ENCODE measurements at places on chromosomes 6 and 20. TPM values are rescaled to one million over a fixed set of nuclear protein-coding genes. Genes with fewer than 3 reads are reported as not detected.

RIPPLY2 gene
- 0.23 TPM for polyA plus RNA-seq

ESF1 gene
- 12.0 TPM for polyA plus RNA-seq

DDAH2 gene
- 105 TPM for polyA plus RNA-seq

ZBTB12 gene
- polyA plus RNA-seq: 2.6 TPM

C2 gene
- 10.3 TPM for polyA plus RNA-seq

RTEL1 gene
- polyA plus RNA-seq: 18.8 TPM

THBD gene
- polyA plus RNA-seq: 16.8 TPM

ATP6V1G2 gene
- polyA plus RNA-seq: 2.5 TPM

EFCAB8 gene
- polyA plus RNA-seq: 0.46 TPM

Measured in thymus (tissue), 14 donors.